Ovary (tissue), 10 donors: ENCODE measurements at places on chromosomes 7 and 10.
A peak's percentile ranks its signal among the peaks of the same experiment; 100 is the strongest.

DNA sequence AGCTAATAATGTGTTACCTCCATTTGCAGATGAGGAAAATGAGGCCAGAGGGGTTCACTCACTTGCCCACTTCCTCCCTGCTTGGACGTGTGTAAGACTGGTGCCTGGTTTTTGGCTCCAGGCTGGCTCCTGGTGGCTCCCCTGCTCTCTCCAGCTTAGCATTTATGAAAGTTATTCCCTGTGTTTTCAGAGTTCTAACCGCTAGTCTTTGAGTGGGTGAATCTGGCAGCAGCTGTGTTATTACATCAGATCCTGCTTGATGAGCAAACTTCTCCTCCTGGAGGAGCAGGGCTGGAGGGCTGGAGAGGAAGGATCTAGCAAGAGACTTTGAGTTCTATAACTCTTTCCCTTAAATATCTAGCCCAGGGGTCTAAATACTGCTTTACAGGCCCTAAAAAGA, 80.9 kb upstream of the AGBL3 start:
- H3K4me3 ChIP-seq = no peak overlapping the region
- no peaks in the 10 kb centered on the region for H3K27me3 ChIP-seq
- peaks cover 29% of the 10 kb centered on the region for H3K4me1 ChIP-seq
- peak; percentile 48 for DNase-seq
- no peaks in the 10 kb centered on the region for H3K36me3 ChIP-seq
- H3K27ac ChIP-seq = peak overlapping the region; percentile 22

DNA sequence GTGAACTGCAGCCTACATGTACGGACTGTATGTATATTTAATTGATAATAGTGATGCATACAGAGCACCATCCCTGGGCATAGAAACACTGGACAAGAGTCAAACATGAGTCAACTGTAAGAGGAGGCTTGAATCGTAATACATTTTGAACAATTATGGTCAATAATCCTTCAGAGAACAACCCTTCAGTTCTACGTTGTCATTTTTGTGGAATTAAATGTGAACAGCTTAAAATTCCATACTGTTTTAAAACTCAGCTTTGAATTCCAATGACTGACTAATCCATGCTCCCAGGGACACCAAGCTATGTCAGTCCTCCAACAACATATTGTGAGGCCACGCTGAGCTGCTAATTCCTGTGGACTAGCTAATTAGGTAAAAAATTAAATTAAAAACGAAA, 41.5 kb upstream of the KMT2E start:
- H3K27me3 ChIP-seq = no peaks in the 10 kb centered on the region
- no peaks in the 10 kb centered on the region for H3K36me3 ChIP-seq
- peaks cover 9% of the 10 kb centered on the region for H3K4me1 ChIP-seq
- H3K4me3 ChIP-seq = no peak overlapping the region

DNA sequence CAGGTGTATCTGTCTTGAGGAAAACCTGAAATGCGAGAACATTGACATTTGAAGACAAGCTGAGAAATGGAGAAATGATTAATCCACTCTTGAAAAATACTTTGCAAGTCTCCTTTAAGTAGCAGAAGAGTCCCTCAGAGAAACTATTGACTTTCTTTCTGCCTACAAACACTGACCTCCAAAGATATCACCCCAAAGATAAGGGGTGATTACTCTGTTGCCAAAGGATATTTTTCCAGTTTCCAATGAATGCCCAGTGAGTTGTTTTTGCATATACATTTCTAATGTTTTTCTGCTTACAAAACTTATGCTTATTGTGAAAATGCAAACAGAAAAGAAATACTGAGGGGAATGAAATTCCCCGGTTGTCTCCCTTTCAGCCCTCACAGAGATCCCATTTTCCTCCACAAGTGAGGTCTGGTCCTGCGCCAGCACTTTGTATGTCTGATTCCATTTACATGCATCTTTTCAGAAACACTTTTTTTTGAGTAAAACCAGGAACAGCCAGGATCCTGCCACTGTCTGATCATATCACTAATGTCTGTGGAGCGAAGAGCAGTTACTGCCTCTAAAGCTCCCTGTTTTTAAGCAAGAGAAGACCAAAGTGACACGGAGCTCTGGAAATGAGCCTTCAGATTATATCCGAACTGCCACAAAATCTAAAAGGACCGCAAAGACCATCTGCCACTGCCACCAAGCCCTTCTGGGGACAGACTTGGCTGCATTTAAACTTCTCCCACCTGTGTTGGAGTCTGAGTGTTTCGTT, 82.9 kb upstream of the PDCD4 start:
- no peaks in the 10 kb centered on the region for H3K36me3 ChIP-seq
- no peaks in the 10 kb centered on the region for H3K27me3 ChIP-seq
- no peak for DNase-seq
- no peak overlapping the region for H3K27ac ChIP-seq
- no peak overlapping the region for H3K4me3 ChIP-seq

GRCh38 chr10:114504769-114505579, 100.7 kb upstream of the AFAP1L2 start:
- no peaks in the 10 kb centered on the region for H3K27me3 ChIP-seq
- no peaks in the 10 kb centered on the region for H3K36me3 ChIP-seq
- H3K4me3 ChIP-seq = no peak overlapping the region
- peak overlapping the region; percentile 2 for H3K27ac ChIP-seq
- H3K4me1 ChIP-seq = peaks cover 33% of the 10 kb centered on the region

DNA sequence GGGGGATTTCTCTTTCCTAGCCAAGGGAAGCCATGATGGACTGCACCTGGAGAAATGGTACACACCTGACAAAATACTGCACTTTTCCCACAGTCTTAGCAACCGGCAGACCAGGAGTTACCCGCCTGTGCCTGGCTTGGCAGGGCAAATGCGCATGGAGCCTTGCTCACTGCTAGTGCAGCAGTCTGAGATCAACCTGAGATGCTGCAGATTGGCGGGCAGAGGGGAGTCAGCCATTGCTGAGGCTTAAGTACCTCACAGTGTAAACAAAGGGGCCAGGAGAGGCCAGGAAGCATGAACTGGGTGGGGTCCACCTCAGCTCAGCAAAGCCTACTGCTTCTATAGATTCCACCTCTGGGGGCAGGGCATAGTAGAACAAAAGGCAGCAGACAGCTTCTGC, 49.4 kb downstream of the OR13A1 start:
- no peaks in the 10 kb centered on the region for H3K36me3 ChIP-seq
- no peak overlapping the region for H3K27ac ChIP-seq
- H3K4me1 ChIP-seq = no peaks in the 10 kb centered on the region
- DNase-seq = no peak
- H3K4me3 ChIP-seq = no peak overlapping the region

DNA sequence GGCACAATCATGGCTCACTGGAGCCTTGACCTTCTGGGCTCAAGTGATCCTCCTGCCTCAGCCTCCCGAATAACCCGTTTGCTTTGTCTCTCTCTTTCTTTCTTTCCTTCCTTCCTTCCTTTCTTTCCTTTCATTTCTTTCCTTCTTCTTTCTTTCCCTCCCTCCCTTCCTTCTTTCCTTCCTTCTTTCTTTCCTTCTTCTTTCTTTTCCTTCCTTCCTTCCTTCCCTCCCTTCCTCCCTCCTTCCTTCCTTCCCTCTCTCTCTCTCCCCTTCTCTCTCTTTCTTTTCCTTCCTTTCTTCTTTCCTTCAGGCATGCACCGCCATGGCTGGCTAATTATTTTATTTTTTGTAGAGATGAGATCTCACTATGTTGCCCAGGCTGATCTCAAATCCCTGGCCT, 57.9 kb upstream of the NPTX2 start:
- no peak for DNase-seq
- no peaks in the 10 kb centered on the region for H3K4me1 ChIP-seq
- H3K27ac ChIP-seq = no peak overlapping the region
- no peaks in the 10 kb centered on the region for H3K27me3 ChIP-seq
- no peak overlapping the region for H3K4me3 ChIP-seq
- H3K36me3 ChIP-seq = no peaks in the 10 kb centered on the region
